ENCODE measurements at places on chromosomes 7 and 10.

DNA sequence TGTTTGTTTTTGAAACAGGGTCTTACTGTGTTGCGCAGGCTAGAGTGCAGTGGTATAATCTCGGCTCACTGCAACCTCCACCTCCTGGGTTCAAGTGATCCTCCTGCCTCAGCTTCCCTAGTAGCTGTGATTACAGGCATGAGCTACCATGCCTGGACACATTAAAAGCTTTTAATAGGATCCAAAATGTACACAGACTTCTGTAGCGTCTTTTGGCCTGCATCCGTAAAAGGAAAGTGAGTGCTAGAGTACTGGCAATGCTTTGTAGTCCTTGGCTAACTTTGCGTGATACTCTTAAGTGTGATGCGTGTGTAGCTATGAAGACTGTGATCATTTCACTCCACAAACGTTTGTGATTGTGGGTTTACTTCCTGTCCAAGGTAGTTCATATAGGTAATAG lies 13.3 kb downstream of the ZRANB1 start:
- DNase-seq = no peak

DNA sequence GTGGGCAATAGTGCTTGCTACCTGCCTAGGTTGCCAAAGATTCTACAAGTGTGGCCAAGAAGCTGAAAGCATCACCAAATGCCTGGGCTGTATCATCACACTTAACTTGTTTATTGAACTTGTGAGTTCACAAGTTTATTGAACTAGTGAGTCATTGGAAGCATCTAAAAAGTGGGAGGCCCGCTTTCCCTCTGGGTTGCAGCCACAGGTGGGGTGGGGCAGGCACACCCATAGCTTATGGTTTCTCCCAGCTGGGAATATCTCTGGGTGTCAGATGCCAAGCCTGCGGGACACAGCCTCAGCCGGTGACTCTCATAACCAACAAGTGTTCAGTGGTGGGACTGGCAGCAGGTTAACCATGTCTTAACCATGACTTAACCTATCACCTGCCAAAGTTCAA lies 145.9 kb upstream of the FAM13C start:
- DNase-seq = no peak

- DNase-seq = no peak
These were observed 102.5 kb upstream of the APBB1IP start for GRCh38 chr10:26335574-26336093.

DNA sequence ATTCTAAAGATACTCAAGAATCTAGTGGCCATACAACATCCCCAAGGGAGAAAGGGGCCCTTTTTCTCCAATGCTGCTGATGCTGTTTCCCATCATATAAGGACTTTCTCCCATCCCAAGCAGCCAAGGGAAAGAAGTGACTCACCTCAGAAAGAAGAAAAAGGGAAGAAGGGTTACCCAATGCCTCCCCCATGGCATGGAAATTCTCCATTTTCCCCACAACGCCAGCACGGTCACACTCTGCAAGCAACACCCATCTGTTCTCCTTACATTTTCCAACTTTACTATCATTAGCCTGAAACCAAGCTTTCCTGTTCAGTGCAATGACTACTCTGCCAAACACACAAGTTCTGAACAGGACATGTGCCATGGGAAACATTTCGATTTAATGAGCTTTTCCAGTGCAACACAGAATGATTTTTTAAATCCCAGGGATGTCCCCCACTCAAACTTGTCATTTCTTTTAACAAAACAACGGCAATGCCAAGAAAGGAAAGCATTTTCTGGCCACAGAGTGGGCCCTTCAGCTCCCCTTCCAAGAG lies 67.9 kb downstream of the PTPRN2 start:
- no peak for DNase-seq

DNA sequence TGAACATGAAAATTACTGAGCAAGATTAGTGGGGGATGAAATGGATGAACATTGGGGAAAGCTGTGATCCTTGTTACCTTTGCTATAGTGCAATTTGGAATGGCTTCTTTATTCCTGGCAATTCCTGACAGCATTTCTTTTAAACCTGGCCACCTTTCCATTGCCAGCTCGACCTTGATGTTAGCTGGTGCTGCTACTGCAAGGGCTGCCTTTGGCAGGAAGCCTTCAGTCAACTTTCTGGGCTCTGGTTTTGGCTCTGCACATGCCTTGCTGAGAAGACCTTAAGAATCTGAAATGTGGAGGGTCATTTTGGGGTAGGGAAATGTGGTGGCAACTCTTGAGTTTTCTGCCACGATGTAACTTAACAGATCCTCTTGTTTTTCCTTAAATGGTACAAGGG lies 64.7 kb downstream of the KAT6B start:
- DNase-seq = no peak

DNA sequence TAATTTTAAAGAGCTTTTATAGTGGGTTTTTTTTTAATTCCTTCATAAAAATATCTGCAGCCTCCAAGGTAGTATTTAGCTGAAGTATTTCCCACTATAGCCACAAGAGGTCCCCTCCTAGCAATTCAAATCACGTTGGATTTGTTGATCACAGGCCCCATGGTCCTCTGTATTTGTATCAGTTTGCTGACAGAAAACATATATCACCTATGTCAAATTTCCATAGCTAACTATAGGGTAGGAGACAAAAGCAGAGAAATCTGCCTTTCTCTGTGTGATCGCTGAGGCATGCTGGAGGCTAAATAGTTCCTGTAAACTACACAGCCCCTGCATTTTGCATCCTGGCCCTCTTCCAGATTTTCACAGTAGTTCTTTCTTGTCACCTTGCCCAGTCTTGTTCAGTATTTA lies 1.7 kb upstream of the CTNNA3 start:
- no peak for DNase-seq

DNA sequence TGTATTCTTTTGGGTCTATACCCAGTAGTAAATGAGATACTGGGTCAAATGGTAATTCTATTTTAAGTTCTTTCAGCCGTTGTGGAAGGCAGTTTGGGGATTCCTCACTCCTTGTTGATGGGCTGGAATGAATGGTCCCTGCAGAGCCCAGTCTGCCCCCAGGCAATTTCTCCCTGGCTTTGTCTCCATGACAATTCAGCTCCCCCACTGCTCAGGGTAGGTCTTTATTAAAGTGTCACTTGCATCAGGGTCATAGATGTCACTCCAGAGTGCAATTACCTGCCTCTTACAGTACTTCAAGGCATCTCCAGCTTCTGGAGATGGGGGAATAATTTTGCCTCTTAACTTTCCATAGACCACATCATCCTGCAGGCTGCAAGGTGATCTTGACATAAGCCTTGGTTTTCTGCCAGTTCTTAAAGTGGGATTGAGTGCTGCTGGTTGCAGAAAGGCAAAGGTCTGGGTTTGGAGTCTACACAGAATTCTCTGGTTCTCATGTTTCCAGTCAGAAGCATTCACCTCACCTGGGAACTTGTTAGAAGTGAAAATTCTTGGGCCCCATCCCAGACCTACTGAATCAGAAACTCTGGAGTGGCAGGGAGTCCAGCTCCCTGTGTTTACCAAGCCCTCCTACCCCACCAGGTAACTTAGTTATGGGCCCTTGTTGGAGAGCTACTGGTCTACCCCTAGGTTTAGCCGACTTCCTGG lies 442.4 kb downstream of the GALNT17 start:
- DNase-seq = no peak

DNA sequence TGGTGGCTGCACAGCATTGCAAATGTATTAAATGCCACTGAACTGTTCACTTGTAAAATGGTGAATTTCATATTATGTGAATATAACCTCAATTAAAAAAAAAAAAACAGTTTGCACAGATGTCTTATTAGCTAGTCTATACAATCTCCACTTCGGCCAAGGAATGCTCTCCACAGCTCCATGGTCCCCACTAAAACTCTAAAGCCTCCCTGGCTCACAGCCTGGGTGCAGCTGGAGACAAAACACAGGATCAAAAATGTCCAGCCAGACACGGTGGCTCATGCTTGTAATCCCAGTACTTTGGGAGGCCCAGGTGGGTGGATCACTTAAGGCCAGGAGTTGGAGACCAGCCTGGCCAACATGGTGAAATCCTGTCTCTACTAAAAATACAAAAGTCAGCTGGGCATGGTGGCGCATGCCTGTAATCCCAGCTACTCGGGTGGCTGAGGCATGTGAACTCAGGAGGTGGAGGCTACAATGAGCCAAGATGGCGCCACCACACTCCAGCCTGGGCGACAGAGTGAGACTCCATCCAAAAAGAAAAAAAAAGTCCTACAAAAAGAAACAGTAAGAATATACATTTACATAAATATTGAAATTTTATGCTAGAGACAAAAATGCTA lies 66.0 kb downstream of the SRPK2 start:
- DNase-seq = no peak

- no peak for DNase-seq
These were observed 55.2 kb downstream of the CTBP2 start for GRCh38 chr10:125105155-125105554.

DNA sequence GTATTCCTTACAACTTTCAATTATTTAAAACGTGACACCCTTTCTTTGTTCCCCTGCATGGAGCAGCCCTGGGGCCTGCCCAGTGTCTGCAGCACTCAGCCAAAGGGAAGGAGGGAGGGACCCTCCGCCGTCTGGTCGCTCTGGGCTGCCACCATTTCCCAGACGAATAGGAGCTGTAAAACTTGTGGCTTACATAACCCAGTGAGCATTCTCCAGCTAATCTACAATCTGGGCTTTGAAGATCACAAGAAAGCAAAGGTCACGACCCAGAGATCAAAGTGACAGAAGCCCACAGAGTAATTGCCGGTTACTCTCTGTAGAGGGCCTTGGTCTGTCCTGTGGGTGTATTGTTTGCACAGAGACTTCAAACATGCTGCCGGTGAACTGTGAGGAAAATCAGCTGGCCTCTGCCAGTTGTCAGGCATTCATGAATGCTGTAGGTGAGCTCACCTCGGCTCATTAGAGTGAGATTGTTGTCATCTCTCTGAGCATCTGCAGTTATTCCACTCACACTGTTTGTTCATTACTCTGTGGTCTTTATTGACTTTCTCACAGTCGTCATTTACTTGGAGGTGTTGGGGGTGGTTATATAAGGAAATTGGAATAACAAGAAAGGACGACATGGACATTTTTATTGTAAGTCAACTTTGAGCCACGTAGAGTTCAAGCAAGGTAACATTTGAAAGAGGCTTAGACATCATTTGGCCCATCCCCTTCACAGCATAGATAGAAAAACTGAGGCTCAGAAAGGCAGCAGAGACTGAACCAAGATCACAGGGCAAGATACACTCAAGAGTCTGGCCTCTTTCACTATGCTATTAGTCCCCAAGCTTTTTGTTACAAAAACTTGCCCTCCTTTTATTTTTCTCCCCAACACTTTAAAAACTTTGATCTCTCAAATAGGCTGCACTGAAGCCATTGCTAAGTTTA lies 619.8 kb downstream of the LRMDA start:
- DNase-seq = no peak

DNA sequence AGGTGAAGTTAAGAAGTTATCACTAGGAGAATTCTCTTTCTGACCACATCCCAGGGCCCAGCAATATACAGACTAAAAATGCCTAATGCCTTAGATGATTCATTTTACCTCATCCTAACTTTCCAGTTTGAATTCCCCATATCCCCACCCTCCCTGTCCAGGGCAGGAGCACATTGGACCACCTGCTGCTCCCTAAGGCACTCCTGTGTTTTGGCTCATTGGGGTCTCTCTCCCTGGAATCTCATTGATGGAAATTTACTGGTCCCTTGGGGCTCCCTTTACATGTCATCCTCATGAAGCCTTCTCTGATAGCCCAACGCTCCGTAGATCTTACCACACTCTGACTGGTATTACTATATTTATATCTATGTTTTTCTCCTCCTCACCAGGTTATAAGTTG lies 2.7 kb downstream of the IL2RA start:
- no peak for DNase-seq

GRCh38 chr7:50534690-50535290 lies 30.4 kb downstream of the DDC start:
- no peak for DNase-seq

DNA sequence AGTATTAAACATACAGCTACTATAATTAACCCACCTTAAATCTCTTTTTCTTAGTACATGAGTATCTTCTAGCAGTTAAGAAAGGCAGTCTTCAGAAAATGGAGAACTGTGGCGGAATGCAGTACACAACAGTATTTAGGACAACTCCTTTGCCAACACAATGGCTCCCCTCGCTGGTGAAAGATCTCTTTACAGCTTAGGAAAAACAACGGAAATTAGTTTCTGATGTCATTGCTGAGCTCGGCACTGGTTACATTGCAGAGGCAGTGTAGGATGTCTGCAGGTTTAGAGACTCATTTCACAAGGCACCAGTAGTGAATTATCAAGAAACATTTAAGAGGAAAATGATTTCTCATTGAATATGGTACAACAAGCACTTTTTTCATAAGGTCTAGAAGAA lies 43.4 kb downstream of the GLRX3 start:
- no peak for DNase-seq

GRCh38 chr10:75657351-75657750 lies 225.9 kb downstream of the LRMDA start:
- DNase-seq = no peak

- no peak for DNase-seq
These were observed 268.0 kb downstream of the HTR7 start for GRCh38 chr10:90589825-90590224.

DNA sequence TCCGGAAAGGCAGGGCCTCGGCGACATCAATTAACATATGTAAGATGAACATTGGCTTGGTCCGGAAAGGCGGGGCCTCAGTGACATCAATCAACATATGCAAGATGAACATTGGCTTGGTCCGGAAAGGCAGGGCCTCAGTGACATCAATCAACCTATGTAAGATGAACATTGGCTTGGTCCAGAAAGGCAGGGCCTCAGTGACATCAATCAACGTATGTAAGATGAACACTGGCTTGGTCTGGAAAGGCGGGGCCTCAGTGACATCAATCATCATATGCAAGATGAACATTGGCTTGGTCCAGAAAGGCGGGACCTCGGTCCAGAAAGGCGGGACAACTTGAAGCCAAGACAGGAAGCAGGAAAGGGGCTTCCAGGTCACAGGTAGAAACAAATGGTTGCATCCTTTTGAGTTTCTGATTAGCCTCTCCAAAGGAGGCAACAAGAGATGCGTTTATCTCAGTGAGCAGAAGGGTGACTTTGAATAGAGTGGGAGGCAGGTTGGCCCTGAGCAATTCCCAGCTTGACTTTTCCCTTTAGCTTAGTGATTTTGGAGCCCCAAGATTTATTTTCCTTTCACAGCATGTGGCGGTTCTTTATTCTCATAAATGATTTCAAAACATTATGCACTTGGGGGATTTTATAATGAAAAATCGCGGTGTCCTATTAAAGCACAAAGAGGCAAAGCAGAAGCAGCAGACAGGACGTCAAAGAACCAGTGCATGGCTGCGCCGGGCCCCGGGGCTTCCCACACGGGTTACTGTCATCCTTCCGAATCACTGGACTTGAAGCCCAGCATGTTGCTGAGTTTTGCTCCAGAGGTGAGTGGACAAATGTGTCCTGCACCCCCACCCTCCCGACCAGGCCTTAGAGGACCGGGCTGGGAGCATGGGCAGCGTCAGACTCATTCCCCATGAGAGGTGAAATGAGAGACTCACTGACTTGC lies 43.1 kb upstream of the EN2 start:
- no peak for DNase-seq

- no peak for DNase-seq
These were observed 125.3 kb downstream of the REEP3 start for GRCh38 chr10:63646491-63646890.
